Activated B cell treated with CpG ODN at 0.5 μM for 24 hours (primary cell): ENCODE measurements at places on chromosomes 4 and X. TPM values are rescaled to one million over a fixed set of nuclear protein-coding genes. Genes with fewer than 3 reads are reported as not detected.

- DNase-seq, result no peak
Observed at GRCh38 chrX:16023790-16024734, 99.3 kb upstream of the GRPR start.

DNA sequence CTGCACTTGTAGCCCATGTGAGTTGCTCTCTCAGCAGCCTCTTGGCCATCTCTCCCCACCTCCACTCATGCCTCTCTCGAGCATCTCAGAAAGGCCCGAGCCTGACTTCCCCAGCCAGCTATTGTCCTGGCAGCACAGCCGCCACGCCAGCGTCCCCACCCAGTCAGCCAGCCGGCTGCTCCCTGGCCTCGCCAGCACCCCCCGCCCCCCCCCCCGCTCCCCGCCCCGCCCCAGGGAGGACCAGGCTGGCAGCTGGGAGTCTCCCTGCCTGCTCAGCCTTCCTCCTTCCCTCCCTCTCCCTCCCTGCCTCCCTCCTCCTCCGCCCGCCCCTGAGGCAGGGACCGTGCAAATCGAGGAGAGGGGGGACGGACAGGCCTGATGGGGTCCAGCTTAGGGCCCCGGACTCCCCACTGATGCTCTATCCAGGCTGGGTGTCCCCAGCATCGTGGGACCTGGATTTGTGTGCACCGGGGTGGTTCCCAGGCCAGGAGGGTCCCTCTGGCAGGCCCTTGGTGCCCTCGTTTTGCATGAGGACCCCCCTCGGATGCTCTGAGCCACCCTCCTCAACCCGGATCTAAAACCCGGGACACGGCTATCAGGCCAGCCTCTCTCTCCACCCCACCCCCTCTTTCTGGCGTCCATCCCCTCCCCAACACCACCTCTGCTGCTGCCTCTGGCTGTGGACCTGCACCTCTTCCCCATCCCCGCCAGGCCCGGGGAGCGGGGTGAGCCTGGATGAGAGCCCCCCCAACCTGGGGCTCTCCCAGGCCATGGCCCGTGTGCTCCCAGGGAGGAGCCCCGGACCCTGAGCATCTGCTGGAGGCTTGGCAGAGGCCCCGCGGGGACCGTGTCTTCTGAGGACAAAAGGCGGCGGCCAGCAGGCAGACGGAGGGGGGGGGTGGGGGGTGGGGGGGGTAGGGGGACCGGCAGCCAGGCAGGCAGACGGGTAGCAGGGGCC, at the start of gene GPR173:
TSS of gene GPR173 (plus strand) at position 621 of the 958 bp plus-strand sequence. CDS start 27,833 bp downstream, outside the sequence.
- no peak for DNase-seq

The SULT1E1 gene
- total RNA-seq, result not detected in 2 replicates

DNA sequence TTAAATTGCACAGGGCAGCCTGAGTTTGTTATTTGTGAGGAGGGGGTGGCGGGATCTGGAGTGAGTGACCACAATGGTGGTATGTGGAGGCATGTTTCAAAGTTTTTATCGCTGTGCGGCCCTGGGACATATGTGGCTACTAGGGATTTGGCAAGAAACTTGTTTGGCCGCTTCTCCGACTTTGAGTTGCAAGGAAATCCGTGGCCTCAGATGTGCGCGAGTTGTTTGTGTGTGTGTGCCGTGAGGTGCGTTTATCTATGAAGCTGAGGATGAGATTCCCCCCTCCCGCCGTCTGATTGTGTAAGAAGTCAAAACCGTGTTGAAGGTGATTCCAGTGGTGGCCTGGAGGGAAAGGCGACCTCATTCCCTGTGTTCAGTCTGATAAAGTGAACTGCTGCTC, 1.4 kb downstream of the JADE3 start:
- no peak for DNase-seq

- no peak for DNase-seq
Observed at GRCh38 chr4:185782523-185782922, 29.5 kb downstream of the SORBS2 start.

The AFF1 gene
- 60.0 and 60.8 TPM in 2 replicates for total RNA-seq
